DMS 273 treated with DMSO at 0.1 percent for 48 hours (cell line): ENCODE measurements at places on chromosomes 3 and 15.

- no peak for DNase-seq
Observed at GRCh38 chr15:25710184-25710583, 152.9 kb downstream of the ATP10A start.

DNA sequence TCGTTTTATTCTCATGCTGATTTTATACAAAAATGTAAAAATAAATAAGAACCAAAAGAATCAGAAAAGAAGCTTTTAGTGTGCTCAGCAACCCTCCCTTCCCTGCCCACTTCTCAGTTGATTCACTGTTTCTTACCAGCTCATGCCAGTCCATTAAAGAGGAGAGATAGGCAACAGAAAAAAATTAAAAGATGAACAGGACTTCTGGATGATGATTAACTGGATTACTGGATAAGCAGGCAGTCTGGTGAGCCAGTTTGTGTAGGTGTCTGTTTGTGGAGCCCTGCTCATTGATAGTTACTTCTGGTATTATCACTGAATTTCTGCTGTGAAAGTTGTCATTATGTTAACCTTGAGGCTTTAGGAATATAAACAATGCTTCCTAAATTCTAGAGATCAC, 15.1 kb upstream of the GPR171 start:
- no peak for DNase-seq

GRCh38 chr15:77494073-77494867, 73.6 kb downstream of the HMG20A start:
- no peak for DNase-seq

DNA sequence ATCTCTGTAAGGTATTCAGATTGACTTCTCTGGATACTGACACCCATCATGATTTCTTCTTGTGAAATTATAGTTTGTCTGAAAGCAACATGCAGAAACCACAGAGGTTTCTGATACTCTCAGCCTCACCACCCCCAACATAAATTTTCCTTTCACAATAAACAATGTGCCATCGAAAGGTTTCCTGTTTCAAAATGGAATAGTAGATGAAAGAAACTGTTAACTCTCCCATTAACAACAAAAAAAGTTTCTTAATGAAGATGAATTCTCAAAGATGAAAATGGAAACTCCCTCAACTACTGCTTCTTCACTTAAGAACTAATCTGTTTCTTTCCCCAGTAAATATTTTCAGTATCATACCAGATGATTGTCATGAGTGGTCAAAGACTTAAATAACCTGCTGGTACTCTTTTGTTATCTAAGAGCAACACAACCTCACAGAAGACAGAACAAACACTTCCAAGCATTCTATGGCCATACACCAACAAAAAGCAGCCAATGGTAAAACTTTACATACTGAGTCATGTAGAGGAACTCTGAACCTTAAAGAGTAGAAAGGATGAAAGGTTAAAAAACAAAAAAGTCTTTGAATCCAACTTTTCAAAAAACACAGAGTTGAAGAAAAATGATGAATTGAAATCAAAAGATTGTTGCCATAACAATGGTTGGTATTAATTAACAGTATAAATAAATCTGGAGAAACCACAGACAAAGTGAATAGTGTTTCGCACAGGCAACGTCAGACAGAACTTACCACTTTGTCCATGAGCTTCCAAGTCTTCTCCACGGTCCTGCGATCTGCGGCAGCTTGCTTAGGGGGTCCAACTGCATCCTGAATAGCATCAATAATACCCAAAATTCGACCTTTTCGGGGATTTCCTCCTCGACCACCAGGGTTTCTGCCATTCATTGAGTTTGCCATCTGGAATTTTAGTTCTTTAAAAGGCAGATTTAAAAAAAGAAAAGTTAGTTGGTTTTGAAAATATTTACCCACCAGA, 1.9 kb downstream of the CBLB start:
- DNase-seq, result no peak

DNA sequence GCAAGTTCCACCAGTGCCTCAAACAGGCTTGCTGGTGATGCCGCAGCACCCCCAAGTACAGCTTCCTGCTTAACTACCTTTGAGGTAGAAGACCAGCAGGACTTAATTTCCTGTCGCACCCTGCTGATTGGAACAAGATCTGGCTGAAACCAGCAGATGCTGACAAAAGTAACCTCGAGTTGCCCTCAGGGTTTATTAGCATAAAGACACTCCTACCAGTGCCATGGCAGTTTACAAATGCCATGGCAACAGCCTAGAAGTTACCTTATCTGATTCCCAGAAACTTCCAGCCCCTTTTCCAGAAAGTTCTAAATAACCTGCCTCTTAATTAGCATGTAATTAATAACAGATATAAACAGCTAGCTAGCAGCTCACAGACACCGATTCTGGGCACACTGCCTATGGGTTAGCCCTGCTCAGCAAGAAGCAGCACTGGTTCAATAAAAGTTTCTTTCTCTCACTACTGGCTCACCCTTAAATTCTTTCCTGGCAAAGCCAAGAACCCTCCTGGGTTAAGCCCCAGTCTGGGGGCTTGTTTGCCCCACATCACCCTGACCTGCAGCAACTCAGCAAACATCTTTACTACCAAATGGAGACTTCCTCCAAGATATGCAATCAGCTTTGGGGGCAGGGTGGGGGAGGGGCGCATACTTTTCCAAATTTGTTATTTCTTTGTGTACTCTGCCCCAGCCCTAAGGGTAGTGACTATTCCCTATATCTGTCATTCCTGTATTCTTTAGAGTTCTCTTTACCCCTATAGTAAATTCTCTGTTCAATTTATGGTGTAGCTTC, 54.2 kb downstream of the MAP4 start:
- DNase-seq, result no peak

DNA sequence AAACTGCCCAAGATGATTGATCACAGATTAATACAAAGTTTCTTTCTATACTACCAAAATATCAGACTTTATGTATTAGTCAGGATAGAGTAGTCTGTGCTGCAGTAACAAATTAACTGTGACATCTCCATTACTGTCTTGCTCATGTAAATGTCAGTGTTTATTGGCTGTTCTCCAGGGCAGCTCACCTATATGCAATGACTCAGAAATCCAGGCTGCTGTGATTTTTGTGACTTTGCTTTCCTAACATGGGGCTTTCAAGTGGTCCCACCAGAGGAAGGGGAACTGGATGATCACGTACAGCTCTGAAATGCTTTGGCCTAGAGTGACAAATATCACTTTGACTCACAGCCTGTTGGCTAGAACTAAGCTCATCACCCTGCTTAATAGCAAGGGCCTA, 12.9 kb downstream of the PLS1 start:
- no peak for DNase-seq

DNA sequence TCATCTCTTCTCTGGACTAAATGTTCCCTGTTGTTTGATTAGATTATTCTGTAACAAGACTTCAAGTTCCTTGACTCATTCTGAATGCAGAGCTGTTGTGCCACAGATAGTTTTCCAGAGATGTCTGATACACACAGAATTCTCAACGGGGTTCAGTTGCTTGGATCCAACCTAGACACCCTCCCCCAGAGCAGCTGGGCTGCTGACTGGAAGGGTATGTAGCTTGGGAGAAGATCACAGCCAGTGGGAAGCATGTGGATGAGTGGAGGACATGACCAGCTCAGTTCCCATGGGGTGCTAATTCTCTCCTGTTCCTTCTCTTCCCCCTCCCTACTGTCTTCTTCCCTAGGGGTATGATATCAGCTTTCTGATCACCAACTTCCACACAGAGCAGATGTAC, 6.6 kb upstream of the TTLL3 start:
- no peak for DNase-seq

DNA sequence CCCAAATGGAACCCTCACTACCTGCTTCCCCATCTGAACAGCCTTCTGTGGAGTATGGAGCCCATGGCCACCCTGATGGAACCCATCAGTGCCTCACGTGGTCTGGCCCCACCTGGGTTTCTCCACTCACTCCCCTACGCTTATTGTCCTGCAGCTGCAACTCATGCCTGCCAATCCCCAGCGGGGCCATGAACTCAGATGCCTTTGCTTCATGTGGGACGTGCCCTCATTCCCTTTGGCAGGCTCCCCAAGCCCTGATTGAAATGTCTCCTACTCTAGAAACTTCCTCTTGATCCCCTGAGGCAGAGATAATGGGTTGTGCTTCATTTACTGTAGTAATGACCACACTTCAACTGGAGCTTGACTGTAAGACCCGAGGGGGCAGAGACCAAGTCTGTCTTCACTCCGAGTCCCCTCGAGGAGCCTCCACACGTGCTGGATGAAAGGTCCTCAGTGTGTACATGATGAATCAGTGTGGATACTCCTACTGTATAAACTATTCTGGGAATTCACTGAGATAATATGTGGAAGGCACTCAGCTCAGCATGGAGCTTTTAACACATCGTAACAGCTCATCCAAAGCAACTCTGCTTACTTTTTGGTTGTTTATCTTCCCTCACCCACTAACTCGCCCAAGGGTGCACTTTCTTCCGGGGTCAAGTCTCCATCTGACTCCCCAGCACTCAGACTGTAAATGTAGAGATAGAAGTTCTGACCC, 232.8 kb upstream of the BHLHE40 start:
- no peak for DNase-seq
